Pancreas (tissue), 10 donors: ENCODE measurements at places on chromosomes 7 and 10. TPM values are rescaled to one million over a fixed set of nuclear protein-coding genes. Genes with fewer than 3 reads are reported as not detected.
A peak's percentile ranks its signal among the peaks of the same experiment; 100 is the strongest.

Gene MKX
- total RNA-seq, result 0.17 TPM

- no peak for DNase-seq
Measured at GRCh38 chr10:89362929-89363328, 14.9 kb upstream of the IFIT1B start.

- DNase-seq, result no peak
Measured at GRCh38 chr7:132980402-132980801, 101.5 kb downstream of the CHCHD3 start.

- DNase-seq, result peak; percentile 91
Measured at GRCh38 chr10:97445722-97446639, at the start of the genes EXOSC1 and ZDHHC16. EXOSC1 (minus strand) TSS chr10:97446006; CDS start chr10:97445985, 21 bp downstream. ZDHHC16 (plus strand) TSS chr10:97446175; CDS start chr10:97451676, 5,501 bp downstream.

GRCh38 chr7:36011588-36011965 is 141.5 kb upstream of the EEPD1 start:
- no peak for DNase-seq
